Kidney capillary endothelial cell (primary cell): ENCODE measurements at places on chromosomes 3 and 15.

DNA sequence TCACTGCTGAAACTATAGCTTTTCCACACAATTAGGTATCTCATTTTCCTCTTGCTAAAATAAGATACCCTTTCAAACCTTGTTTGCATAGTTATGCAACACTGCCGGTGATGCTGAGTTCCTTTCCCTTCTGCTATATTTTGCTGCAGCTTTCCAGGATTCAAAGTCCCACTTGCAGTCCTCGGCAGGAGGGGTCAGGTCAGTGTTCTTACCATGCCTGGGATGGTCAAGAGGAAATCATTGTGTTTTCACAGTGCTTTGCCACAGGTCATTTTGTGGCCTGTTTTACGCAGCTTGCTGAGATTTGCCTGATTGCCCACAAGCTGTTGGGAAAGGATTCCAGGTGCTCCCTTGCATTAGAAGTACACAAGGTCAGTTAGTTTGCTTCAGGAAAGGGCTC, 156.9 kb downstream of the B3GALNT1 start:
- DNase-seq: no peak

- no peak for DNase-seq
Observed at GRCh38 chr3:66497288-66497984, 3.4 kb downstream of the LRIG1 start.

GRCh38 chr3:96083610-96084009, 730.8 kb upstream of the EPHA6 start:
- no peak for DNase-seq

GRCh38 chr3:172882563-172882962, 132.0 kb downstream of the ECT2 start:
- DNase-seq: no peak

- DNase-seq: no peak
Observed at GRCh38 chr3:33823821-33824220, 25.4 kb downstream of the PDCD6IP start.

DNA sequence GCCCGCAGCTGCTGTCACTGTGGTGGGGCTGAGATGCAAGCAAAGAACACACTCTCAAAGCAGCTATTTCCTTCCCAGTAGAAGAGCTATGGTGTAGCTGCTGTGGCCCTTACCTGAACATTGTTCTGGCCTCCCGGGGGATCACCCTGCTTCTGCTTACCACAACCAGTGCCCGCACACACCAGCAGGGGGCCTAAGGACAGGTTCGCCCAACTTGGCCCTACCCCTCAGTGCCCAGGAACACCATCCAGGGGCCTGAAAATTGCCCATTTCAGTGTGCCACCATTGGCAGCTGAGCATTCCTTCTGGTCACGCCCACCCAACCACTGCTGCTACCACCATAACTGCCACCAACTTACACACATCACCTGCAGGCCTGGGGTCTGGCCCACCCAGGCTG, 113.0 kb downstream of the TP63 start:
- DNase-seq: no peak

DNA sequence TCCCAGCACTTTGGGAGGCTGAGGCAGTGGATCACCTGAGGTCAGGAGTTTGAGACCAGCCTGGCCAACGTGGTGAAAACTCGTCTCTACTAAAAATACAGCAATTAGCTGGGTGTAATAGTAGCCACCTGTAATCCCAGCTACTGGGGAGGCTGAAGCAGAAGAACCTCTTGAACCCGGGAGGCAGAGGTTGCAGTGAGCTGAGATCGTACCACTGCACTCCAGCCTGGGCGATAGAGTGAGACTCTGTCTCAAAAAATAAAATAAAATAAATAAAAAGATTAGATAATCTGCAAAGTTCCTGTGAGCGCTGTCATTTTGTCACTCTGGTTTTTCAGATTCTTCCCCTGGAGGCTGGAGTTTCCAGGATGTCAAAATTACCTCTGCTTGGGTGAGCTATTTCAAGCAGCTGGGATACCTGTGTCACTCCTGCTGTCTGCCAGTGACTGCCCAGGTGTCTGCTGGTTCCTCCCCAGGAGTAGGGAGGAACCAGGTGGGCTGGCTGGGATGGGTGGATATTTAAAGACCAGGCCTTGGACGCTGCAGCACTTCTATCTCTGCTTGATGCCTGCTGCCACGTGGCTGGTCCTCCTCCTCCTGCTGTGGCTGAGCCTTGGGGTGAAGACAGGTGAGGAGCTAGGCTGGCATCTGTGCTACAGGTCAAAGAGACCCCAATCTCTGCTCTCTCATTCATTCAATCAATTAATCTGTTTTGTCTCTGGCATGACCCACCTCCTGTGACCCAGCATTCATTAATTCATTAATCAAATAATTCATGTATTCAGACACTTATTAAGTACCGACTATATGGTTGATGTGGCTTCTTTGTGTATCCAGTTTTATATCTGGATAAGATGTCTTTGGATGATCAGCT, 19.5 kb upstream of the MUC20 start:
- DNase-seq: no peak

DNA sequence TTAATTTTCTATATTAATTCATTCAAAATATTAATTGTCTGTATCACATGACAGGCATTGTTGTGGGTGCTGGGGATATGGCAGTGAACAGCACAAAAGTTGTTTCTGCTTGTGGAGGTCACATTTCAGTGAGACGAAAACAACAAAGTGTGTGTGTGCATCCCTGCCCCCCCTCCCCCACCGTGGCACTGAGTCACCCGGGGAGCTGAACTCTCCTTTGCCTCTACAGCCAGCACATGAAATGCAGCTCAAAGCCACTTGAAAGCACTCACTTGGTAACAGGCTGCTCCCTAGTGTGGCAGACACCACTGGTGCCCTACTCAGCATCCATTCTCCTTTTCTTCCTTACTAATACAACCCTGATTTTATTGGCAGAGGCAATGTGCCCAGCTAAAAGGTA, 16.9 kb upstream of the SCAMP5 start:
- no peak for DNase-seq

DNA sequence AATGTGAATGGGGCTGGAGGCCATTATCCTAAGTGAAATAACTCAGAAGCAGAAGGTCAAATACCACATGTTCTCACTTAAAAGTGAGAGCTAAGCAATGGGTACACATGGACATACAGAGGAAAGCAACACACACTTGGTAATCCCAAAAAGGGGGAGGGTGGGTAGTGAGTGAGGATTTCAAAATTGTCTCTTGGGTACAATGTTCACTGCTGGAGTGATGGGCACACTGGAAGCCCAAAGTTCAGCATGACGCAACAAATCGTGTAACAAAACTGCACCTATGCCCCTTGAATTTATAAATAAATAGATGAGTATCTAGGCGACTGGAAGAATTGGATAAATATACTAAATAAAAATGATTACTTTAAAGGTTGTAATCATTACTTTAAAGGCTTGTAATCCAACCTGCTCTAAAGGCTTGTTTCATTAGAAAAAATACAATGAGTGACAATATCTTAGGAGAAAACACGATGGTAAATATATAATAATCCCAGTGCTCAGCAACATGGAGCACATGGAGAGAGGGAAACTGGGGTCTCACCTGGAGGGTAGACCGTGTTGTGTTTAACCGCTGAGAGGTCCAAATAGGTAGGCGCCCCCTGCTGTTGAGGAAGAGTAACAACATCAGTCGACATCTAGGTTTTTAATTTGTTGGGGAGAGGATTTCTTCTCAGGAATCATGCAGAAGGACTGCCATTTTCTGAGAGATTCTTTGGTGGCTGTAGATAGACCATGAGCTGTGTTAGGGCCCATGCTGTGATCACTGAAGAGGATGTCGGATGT, 78.5 kb upstream of the ROBO1 start:
- DNase-seq: no peak

GRCh38 chr3:194352667-194353246, 1.6 kb upstream of the CPN2 start:
- DNase-seq: no peak

GRCh38 chr3:184238246-184238818, 8.9 kb downstream of the VWA5B2 start:
- DNase-seq: no peak

- no peak for DNase-seq
Observed at GRCh38 chr3:186073641-186074040, 35.2 kb downstream of the ETV5 start.

GRCh38 chr15:69713726-69714559, 261.3 kb downstream of the RPLP1 start:
- no peak for DNase-seq

DNA sequence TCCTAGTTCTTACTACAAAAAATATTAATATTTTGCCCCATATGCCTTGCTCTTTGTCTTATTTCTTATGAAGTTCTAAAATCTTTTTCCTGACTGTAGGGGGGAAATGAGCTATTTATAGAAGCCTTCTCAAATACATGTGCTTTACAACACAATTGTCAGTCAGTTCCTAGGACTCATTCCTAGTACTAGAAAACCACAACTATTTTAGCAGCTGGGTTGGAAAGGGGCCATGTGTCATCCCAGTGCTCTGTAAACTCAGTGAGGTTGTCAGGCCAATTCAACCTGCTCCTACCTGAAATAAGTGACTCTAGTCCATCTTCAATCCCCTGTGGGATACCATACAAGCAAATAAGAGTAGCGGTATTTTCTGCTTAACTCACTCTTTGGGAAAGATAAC, 153.8 kb downstream of the ULK4 start:
- no peak for DNase-seq

GRCh38 chr3:148006508-148006907, 597.3 kb downstream of the ZIC1 start:
- DNase-seq: no peak

- peak; percentile 95 for DNase-seq
Observed at GRCh38 chr3:30286007-30286669, 320.3 kb upstream of the TGFBR2 start.

DNA sequence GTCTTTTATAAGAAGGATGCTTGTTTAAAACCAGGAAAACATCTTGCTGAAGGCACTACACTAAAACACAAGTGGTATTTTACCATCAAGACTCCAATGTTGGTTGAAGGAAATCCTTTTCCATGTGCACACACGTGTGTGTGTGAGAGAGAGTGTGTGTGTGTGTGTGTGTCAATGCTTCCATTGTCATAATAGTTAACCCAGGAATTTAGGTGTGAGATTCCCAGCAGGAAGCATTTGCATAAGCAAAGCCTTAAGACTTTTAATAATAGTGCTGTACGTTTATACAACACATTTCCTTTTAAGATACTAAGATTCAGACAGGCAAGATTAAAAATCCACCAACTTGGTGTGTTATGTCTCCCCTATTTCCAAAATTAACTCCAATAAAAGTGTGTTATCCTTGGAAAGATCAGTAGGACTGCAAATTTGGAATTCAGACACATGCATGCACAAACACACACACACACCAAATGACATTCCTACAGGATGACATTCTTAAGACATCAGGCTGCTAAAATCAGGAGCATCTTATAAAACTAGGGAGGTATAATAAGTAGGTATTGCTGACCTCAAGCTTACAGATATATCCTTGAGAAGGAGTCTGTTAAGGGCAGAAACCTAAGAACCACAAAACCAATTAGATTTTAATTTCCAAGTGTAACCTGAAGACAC, 18.3 kb downstream of the LMCD1 start:
- no peak for DNase-seq

- no peak for DNase-seq
Observed at GRCh38 chr15:71548401-71548807, 261.9 kb upstream of the NR2E3 start.

DNA sequence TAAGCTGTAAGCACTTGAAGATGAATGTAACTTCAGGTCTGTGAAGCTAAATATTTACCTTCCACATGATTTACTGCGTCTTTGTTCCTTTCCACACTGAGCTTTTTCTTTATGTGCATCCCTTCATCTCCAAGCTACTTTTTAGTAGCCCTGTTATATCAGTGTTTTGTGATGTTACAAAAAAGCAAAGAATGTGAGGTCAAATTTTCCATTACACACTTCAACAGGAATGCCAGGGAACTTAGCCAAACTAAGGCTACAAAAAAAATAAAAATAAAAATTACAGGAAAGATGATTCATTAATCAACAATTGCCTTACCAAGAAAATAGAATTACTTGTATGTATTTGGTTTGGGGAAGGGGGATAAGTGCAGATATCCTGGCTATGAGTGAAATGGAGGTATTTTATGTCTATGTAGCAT, 73.0 kb downstream of the FILIP1L start:
- DNase-seq: peak; percentile 98

DNA sequence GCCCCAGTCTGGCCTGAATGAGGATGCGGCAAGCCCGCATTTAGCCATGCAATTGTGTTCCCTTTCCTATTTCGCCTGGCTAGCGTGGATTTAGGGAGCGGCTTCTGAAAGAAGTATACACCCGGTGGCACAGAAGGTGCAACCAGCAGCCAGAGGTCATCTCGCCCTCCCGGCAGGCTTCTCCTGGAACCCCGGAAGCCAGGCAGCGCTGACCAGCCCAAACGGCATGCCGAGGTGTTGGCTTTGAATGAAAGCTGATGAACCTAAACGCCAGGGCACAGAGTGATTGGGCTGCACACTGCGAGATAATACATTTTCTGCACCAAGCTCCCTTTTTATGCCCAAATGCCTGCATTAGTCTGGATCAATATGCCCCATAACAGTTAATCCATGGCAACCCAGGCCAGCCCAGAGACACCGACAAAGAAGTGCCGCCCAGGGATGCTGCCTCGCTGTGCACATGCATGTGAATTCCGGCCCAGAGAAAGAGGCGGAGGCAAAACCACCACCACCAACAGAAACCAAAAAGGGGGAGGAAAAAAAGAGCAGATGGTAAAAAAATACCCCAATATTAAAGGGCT, 1.4 kb downstream of the SRGAP3 start:
- no peak for DNase-seq

- DNase-seq: no peak
Observed at GRCh38 chr3:124791639-124792151, 61.4 kb downstream of the UMPS start.

GRCh38 chr3:14520149-14520548, 20.0 kb downstream of the GRIP2 start:
- no peak for DNase-seq

- no peak for DNase-seq
Observed at GRCh38 chr3:171430530-171430929, 29.7 kb downstream of the TNIK start.

DNA sequence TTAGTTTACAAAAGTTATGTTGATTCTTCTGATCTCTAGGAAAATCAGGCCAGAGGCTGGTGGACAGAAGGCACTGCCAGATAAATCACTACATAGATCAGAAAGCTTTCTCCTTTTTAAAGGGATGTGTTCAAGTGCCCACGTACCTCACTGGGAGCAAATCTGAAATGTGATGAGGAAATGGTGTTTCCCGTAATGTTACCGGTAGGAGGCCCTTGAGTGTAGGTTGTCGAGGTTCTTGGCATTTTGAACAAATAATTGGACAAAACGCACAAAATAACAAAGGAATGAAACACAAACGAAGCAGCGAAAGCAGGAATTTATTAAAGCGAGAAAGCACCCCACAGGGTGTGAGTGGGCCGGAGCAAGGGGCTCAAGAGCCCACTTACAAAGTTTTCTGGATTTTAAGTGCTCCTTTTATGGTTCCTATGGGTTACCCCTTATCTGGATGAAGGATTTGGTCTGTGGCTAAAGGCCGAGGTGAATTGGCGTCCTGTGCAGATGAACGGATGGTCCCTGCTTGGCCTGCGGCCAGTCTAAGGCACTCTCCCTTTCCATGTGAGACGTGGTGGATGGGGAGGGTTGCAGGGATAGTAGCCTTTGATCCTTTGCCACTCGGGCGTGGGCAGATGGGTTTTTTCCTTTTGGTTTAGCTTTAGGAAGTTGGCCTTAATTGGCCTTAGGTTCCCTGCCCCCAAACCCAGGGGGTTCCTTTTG, 1.0 kb downstream of the SNX1 start:
- peak; percentile 19 for DNase-seq
